ENCODE measurements at places on chromosomes 13 and 19. TPM values are rescaled to one million over a fixed set of nuclear protein-coding genes. Genes with fewer than 3 reads are reported as not detected.
A peak's percentile ranks its signal among the peaks of the same experiment; 100 is the strongest.

The CATSPERD gene
- not detected for total RNA-seq

- DNase-seq: no peak
Observed at GRCh38 chr19:49217382-49217781, 59.8 kb downstream of the TRPM4 start.

DNA sequence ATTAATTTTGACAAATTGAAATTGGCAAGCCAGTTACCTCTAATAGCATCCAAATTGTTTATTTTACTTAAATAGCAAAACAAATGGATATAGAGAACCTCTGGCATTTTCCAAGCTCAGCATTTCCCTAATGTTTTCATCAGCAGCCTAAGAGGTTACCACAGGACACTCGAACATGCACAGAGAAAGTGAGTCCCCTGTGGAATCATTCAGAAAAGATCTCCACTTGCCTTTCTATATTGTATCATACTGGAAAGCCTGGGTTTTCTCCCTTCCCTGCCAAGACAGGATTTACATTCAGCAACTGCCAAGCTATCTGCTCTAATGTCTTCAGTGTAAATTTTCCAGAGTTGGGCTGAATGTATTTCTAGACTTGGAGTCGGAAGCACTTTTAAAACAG lies 188.9 kb downstream of the KCTD12 start:
- no peak for DNase-seq

The TMC4 gene
- total RNA-seq: not detected

DNA sequence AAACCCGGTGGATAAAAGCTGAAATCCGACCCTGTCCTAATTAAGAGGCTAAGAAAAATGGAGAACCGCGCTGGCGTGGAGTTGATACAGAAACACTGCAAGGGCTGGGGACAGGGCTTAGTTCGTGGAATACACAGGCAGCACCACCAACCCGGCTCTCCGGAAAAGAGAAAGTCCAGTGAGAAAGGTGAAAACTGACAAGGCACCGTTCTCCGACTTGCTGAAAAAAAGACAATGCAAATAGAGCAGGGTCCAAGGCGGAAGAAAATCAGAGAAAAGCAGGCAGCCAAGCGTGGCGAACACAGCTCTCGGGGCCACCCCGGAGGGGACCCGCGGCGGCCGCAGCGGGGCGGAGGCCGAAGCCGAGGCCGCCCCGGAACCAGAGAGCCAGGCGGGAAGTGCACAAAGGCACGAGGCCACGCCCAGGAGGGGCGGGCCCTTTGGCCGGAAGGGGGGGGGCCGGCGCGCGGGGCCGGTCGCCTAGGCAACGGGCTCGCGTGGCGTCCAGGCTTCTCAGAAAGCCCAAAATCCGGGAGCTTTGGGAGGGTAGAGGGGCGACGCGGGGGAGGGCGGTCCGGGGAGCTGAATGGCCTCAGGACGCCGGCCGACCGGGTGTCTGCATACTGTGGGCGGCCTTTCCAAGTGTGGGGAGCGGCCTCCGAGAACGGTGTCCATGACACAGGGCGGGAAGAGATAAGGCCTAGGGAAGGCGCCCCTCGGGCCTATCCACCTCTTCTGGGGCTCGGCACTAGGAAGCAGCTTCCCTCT lies 1.2 kb upstream of the ING1 start:
- peak; percentile 87 for DNase-seq

- DNase-seq: no peak
Observed at GRCh38 chr19:47487551-47488515, 3.8 kb upstream of the KPTN start.

DNA sequence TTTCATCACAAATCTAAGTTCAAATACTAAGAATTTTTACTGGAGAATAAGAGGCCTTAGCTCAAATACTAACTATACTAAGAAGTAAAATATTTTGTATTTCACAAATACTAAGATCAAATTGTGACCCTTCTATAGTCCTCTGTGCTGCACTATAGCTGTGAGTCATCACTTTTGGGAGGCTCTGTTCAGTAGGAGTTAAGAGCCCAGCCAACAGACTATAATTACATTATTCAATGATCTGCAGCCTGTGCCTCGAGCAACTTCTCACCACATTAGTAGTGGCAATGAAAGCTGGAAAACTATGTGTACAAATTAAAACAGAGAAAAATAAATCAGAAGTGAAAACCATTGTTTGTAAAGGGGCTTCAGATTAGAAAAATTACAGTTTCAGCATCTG lies 147.3 kb upstream of the GPC6 start:
- DNase-seq: no peak

The LYL1 gene
- total RNA-seq: 0.34 TPM

DNA sequence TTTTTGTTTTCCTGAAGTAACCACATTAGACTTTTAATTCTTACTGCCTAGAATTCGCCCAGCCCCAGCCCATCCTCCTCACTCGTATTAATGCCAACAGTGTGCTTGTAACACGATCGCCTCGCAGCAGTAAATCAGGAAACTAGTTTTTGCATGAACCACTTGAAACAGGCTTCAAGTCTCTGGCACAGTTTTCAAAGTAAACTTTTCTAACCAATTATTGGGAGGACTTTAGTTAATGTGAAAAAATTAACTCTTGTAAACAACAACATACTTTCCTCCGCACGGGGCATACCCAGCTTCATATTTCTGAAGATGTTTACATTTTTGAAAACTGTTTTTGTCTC lies 39.2 kb downstream of the TNFRSF19 start:
- peak; percentile 44 for DNase-seq
